ENCODE measurements at places on chromosomes 12 and 14. TPM values are rescaled to one million over a fixed set of nuclear protein-coding genes. Genes with fewer than 3 reads are reported as not detected.

DNA sequence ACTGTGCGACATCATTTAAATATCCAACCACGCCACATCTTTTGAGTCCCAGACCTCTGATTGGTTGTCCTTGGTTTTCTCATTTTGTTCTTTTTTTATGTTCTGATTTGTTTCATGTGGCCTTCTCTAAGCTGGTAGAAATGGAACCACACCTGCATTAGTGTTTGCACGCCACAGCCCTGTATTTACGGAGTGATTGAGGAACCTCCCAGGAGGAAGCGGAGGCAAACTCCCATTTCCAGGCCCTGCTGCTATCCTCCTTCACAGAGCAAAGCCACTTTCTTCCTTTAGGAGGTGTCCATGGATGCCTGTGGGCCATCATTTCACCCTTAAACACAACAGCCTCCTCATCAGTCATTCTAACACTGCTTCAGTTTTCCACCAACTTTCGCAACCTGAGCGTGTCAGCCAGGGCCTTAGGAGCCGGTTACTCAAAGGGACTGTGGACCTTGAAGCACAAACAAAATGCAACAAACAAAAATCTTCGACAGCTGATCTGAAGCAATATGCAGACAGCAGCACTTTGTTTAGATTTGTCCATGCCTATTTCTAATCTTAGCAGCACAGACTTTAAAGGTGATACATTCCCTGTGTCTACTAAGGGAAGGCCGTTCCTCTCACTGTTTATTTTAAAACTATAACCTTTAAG, 1258.1 kb upstream of the TMEM132C start:
- DNase-seq, result no peak

- DNase-seq, result no peak
Observed at GRCh38 chr14:54818201-54819133, 84.2 kb downstream of the GCH1 start.

DNA sequence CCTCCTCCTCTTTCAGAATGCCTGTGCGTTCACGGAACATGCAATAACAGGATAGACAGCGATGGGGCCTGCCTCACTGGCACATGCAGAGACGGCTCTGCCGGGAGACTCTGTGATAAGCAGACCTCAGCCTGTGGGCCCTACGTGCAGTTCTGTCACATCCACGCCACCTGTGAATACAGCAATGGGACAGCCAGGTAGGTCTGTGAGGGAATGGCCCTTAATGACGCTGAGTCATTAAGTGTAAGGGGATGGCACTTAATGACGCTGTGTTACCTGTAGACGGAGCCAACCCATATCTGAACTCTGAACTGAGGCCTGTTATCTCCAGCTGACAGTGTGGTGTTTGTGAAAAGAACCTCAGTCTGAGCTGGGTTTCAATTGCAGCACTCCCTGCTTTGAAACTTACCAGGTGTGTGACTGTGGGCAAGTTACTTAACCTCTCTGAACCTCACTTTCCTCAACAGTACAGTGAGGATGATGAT, 86.9 kb downstream of the STAB2 start:
- no peak for DNase-seq

DNA sequence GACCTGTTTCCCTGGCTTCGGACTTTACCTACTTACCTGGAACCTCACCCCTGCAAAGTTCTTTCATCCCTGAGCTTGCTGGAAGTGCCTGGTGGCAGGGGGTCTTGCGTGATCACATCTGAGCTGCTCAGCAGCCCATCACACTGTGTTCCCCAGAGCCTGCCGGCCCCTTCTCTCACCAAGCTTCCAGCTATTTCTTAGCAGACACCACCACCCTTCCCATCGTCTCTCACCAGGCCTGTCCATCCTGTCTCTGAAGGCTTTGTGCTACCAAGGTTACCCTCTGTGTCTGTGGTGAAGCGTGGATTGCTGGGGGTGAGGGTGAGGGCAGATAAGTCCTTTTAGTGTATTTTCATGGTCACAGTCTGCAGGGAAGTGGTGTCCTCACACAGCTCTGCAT, 78.8 kb upstream of the NRXN3 start:
- DNase-seq, result no peak

DNA sequence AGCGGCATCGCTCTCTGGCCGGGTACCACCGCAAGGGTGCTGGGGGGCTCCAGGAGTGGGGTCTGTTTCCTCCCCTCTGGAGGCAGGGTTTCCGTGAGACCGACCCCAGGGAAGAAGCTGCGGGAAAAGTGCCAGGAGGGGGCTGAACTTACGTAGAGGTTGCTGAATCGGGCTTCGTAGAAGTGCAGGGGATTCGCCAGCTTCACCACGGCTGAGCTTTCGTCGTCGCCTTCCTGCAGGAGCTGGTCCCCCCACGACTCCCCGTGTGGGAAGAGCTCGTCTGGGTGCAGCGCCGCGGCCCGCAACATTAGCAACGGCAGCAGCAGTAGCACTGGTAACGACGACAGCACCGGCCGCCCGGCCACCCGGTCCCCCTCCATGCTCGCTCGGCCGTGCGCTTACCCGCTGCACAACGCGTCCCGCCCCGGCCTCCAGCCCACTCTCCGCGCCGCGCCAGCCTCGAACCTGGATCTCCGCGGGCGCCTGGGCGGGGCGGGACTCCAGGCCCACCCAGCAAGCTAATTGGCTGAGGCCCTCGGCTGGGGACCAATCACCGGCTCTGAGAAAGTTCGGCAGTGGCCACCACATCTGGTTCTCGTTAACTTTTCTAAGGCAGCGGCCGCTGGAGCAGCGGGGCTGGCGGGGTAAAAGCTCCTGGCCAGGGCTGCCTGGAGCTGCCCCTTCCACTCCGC, at the start of gene NID2:
Gene NID2, minus strand, starts transcription at position 445 of the 692 bp plus-strand sequence. Its CDS starts 65 bp downstream, at position 380.
- DNase-seq, result peak; percentile 81

DNA sequence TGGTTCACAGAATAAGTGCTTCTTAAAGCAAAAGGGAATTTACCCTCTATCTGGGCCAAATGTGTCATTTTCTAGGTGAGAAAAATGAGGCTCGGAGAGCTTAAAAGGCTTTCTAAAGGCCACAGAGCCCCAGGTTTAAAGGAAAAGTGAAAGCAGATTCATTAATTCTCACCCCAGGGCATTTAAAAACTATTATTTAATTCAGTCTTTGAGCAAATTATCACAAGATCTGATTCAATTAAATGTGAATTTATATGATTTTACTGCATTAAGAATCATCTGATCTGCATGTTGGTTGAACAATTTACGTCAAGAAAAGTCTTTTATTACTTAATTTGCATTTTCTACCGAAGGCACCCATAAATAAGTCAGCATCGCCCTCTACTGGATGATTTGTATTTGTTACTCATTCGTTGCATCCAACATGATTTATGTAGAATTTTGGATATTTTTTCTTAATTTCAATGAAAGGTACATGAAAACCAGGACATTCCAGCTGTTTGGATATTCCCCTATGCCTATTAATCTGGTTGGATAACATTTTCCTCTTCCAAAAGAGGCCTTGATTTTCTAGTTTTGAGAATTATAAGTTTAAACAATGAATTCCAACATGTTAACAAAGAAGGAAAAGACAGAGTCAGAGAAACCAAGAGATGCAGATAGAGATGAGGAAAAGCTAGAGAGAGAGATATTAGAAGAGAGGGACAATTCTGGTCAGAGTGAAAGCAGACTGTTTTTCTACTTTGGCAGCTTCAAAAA, 19.1 kb upstream of the DHRS7 start:
- no peak for DNase-seq

GRCh38 chr14:75141967-75142366, 15.1 kb upstream of the NEK9 start:
- no peak for DNase-seq

DNA sequence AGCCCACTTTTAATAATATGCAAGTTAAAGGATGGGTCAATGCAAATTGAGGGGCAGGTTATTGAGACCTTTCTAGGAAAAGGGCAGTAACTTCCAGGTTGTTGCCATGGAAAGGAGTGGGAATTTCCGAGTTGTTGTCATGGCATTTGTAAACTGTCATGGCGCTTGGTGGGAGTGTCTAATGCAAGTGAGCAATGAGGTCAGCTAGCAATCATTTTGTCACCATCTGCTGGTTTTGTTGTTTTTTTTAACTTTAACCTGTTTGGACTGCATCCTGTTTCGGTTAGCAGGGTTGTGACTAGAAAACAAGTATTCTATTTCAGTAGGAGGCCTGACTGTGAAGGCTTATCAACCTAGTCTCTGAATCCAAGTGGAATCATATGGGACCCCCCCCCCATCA, 85.8 kb upstream of the TSPAN11 start:
- DNase-seq, result no peak

DNA sequence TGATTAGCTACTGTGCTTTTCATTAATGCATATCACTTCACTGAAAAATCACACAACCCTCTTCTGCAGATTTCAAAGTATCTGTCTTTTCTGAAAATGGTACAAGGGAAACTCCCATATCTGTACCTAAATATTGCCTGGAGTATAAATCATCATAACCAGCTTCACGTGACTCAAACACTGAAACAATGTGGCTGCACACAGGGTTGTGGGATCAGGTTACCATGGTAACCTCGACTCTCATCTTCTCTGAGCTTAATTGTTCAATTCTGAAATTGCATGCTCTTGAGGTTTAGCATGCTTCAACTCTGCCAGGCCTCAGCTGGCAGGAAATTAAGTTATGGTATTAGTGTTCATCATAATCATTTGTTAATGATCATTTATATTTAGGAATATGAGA, 77.5 kb upstream of the CPSF6 start:
- DNase-seq, result no peak

Gene TDRD9
- total RNA-seq, result 15.9 TPM

Gene RIPK3
- 33.6 TPM for total RNA-seq

All from spleen (tissue), 13 donors.